Stimulated activated CD8-positive, alpha-beta memory T cell treated with anti-CD3 and anti-CD28 coated beads, Interleukin-4, amount 100 ng/mL, for 1 hour (primary cell): ENCODE measurements at places on chromosomes 1 and 21.

GRCh38 chr21:39480271-39480670, 28.5 kb downstream of the SH3BGR start:
- DNase-seq = no peak

DNA sequence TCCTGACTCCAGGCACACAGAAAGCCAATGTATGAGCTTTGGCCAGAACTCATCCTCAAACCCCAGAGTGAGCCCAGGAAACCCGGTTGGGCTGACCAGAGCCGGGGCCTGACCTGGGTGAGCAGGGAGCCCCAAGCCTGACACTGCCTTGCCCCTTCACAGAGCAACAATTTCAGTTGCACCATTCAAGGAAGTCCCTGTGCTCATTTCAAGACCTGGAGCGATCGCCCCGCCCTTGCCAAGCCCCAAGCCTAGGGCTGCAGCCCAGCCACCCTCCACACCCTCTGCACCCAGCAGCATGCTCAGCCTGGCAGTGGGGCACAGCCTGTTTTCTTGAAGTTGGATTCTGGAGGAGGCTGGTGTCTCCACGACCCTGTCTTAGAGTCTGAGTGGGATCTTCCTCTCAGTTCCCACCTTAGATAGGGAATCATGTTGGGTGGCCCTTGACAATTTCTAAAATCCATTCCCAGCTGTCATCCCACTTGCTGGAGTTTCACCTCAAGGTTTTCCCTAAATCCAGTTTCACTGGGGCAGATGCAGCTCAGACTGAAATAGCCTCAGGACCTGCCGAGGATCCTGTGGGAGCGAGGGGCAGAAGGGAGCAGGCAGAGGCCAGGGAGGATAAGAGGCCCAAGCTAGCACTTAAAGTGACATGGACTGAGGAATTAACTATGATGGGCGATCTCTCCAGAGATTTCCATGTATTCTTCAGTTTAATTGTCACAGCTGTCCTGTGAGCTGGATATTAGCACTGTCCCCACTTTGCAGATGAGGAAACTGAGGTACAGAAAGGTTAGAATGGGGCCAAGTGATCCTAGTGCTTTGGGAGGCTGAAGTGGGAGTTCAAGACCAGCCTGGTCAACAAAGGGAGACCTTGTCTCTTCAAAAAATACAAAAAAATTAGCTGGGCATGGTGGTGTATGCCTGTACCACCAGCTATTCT, 2.5 kb downstream of the NBL1 start:
- no peak for DNase-seq

DNA sequence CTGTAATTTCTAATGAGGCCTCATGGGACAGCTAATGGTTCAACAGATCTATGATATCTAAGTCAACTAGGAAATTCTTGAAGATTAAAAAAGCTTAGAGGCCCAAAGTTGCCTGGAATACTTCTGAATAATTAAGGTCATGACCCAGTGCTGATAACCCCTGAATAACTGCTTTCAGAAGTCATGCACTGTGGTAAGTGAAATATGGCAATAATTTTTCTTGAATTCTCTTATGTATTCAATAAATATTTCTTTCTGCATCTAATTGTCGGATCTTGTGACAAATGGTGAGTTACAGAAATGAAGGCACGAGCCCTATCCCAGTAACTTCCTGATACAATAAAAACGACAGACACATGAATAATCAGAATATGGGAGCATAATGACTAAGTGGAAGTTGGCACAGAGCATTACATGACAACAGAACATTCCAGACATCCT, 219.3 kb upstream of the GREM2 start:
- no peak for DNase-seq

DNA sequence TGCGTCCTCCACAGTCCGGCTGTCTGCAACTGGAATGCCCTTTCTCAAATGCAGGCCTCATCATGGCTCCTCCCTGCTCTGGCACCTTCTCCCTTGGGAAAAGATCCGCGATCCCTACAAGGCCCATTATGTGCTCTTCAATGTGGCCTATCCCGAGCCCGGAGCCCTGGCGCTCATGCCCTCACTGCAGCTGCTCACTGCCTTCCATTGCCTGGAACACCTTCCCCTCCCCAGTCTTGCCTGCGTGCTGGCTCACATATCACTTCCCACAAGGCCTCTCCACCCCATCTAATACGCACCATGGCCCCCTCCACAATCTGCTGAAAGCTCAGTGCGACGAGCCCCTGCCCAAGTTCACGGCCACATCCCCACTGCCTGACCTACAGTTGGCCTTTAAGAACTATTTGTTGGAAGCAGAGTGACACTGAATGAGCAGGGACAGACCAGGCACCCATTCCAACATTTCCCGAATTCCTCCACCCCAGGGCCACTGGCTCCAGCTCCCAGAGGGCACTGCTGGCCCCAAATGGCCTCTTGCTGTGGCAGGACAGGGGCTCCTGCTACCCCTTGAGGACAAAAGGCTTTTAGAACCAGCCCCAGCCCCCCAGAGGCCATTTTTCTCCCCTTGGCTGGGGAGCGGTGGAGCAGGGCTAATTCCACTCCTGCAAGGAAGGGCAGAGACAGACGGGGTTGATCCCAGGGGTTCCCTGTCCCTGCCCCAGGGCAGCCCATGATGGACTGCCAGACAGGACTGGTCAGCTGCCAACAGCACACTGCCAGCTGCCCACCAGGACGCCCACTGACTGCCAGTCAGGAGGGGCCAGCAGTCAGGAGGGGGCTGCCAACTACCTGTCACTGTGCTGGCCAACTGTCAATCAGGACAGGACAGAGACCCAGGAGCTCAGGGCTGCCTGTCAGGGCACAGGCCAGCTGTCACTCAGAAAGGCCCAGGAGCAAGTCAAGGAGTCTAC, 64.8 kb downstream of the DHRS3 start:
- DNase-seq = no peak

DNA sequence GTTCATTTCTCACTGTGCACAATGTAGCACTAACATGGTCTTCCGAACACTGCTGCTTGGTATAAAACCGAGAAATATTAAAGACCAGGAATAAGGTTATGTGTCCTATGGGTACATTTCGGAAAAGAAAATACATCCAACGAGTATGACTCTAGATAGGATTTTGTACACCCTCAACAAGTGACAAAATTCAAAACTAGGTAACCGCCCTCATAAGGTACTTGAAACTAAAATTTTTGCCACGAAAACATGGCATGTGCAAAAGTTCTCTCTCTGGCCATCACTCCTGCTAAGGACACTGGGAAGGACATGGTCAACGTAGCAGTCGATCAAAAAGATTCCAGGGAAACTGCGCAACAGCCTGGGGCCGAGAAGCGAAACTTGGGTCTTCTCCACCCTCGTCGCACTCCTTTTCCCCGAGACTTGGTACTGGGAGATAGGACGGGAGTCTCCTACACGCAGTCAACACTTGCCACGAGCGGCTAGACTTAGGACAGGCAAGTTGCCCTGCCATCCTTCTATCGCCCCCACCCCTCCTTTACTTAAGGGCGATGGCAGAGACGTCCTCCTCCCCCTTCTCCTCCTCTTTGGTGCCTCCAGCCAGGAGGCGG, 338 bp upstream of the TOR1AIP1 start:
- no peak for DNase-seq

GRCh38 chr21:17051054-17051453, 461.8 kb upstream of the CXADR start:
- DNase-seq = no peak

GRCh38 chr21:26788790-26789189, 56.4 kb downstream of the ADAMTS1 start:
- no peak for DNase-seq

DNA sequence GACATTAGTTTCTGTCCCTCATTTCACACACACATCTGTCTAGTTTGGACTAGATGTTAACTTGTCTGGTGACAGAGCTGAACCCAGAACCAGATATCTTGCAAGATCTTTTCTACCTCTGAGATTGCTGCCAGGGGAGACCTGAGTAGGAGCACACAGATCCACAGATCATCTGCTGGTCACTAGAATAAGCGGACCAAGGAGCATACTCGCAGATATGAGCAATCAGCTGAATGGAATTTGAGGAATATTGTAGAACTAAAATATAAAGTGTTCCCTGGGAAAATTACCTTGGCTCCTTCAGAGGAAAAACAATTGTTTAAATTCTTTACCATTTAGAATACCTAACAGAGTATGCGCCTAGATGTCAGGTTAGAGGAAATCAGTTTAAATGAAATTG, 90.7 kb downstream of the TNFSF18 start:
- no peak for DNase-seq

GRCh38 chr1:12602659-12603024, 15.4 kb downstream of the DHRS3 start:
- DNase-seq = no peak

DNA sequence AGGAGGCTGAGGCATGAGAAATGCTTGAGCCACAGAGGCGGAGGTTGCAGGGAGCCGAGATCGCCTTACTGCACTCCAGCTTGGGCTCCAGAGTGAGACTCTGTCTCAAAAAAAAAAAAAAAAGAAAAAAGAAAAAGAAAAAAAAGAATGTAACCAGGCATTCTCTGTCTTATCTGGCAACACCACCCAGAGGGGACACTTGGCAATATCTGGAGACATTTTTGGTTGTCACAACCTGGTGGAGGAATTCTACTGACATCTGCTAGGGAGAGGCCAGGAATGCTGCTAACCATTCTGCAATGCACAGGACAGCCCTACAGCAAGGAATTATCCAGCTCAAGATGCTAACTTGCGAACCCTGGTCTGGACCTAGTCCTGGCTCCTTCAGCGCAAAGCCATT, 2.3 kb upstream of the CNR2 start:
- DNase-seq = no peak

DNA sequence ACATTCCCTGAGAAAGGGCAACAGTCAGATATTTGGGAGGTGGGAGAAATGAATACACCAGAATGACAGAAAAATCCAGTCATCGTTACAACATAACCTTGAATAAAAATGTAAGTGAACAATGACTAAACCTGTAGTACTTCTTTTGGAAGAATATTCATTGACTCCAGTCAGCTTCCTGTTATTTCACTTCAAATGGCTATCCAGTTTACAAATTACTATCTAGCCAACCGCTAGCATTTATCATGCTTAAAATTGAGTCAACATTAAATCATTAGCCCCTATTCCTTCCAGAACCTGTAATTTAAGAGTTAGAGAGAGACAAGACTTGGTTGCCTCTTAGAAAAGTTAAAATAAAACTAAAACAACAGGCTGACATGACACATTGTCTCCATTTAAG, 33.6 kb downstream of the WLS start:
- no peak for DNase-seq

DNA sequence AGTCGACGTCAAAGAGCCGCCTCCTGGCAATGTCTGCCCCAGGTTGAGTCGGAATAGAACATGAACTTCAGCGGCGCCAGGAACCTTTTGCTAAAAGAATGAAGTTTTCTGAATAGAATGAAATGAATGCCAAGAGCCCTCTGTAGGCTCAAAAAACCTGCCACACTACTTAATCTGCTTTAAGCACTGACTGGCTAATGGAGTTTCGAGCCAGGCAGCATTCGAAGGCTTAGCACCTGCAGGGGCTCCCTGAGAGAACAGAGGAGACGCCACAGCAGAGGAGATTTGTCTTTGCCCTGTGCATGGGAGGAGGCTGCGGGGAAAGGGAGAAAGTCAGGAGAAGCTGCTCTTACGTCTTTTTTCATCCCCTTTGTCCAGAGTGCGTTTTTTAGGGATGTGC, 641.7 kb downstream of the AJAP1 start:
- DNase-seq = no peak

DNA sequence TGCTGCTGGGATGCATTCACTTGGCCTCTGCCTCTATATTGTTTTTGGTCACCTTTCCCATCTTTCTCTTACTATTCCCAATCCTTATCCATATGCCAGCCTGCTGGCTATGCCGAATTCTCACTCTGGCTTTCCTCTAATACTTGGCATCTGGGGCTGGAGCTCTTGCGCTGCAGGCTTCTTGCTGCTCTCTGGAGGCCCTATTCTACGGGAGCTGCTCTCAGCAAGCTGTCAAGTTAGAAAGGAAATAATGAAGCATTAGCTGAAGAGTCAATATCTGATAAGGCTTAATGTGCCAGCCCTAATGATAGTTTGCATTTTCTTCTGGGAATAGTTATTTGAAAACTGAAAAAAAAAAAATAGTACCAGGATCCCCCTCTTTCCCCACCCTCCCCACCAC, 125.3 kb upstream of the CYYR1 start:
- no peak for DNase-seq

- no peak for DNase-seq
Observed at GRCh38 chr1:172960454-172961208, 90.1 kb downstream of the TNFSF18 start.

- no peak for DNase-seq
Observed at GRCh38 chr21:45889256-45889655, 92.3 kb upstream of the COL6A1 start.

DNA sequence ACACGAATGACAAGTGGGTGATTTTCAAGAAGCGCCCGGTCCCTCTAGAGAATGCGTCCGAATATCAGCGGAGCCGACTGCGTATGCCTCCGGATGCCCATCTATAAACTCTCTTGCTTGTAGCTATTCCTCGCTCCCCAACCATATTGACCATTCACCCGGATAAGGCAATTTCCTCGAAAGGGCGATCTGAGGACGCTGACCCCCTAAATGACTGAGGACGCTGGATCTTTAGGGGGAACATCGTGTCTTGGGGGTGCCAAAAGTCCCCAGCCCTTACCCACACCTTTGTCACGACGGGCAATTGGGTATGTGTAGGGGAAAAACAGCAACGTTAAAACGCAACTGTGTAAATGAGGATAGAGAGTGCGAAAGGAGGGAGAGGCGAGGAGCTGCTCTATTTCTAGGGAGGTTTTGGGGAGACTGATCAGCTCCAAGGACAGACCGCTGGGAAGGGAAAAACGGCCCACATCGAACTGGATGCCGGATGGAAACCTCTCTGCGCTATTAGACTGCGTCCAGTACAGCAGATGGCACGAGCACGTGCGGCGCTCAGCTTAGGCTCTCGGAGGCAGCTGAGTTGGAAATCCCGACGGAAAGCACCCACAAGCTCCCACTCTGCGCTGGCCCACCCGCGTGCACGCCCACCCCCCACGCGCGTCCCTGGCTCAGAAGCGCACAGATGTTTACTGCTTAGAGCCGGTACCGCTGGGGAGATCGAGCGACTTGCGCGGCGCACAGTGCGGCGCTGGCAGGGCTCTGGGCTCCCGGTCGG, 2.9 kb upstream of the PRRX1 start:
- no peak for DNase-seq

DNA sequence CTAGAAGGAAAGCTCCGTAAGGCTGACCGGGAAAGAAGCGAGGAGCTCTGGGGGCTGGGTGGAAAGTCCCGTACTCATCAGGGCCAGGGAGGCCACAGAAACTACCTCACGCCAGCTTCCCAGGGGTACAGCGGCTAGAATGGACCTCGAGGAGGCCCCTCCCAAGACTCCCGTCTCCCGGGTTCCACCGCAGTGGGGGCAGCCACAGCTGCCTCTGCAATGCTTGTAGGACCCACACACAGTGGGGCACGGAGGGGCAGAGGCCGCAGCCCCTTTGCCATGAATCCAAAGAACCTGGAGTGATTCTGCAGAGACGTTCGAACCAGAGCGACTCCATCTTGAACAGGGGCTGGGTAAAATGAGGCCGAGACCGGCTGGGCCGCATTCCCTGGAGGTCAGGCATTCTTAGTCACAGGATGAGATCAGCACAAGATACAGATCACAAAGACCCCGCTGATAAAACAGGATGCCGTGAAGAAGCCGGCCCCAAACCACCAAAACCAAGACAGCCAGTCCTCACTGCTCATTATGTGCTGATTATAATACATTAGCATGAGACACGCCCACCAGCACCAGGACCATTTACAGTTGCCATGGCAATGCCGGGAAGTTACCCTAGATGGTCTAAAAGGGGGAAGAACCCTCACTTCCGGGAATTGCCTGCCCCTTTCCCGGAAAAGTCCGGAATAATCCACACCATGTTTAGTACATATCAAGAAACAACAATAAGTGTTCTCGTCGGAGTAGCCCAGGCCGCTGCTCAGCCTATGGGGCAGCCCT, 1.6 kb upstream of the ANKRD65 start:
- no peak for DNase-seq
